Upper lobe of left lung (tissue), 6 donors: ENCODE measurements at places on chromosomes 4 and X. TPM values are rescaled to one million over a fixed set of nuclear protein-coding genes. Genes with fewer than 3 reads are reported as not detected.

Gene USP17L25
- total RNA-seq = not detected

Gene TKTL2
- not detected for total RNA-seq

- H3K4me3 ChIP-seq = no peak overlapping the region
- H3K27ac ChIP-seq = peak overlapping the region; percentile 69
- peaks cover 2% of the 10 kb centered on the region for H3K4me1 ChIP-seq
- no peaks in the 10 kb centered on the region for H3K36me3 ChIP-seq
- DNase-seq = no peak
- no peaks in the 10 kb centered on the region for H3K27me3 ChIP-seq
Measured at GRCh38 chr4:121551881-121552280, 144.9 kb downstream of the ANXA5 start.

DNA sequence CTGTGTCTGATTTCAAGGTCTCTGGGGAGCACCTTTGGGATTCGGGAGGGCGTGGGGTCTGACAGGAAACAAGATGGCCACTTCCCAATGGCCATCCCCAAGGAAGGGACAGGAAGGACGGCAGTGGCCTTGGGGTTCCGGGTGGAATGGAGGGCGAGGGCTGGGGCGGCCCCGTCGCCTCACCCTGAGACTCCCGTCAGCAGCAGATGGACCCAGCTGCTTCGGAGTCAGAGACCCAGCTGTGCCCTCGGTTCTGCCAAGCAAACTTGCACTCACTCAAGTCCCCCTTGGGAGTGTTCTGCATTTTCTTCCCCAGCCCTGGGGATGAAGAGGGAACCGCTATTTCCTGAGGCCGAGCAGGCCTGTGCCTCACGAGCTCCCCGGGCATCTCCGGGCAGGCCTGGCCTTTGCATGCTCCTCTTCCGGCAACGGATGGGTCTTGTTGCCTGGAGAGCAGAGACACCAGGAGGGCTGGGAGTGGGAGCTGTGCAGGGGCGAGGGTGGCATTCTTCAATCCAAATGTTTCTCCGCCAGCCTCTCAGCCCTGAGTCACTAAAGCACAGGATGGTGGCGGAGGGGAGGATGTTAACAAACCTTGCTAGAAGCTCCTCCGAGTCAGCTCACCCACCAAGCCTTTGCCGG, 6.8 kb upstream of the DUSP9 start:
- H3K27me3 ChIP-seq = no peaks in the 10 kb centered on the region
- H3K4me3 ChIP-seq = no peak overlapping the region
- no peak overlapping the region for H3K27ac ChIP-seq
- DNase-seq = no peak

DNA sequence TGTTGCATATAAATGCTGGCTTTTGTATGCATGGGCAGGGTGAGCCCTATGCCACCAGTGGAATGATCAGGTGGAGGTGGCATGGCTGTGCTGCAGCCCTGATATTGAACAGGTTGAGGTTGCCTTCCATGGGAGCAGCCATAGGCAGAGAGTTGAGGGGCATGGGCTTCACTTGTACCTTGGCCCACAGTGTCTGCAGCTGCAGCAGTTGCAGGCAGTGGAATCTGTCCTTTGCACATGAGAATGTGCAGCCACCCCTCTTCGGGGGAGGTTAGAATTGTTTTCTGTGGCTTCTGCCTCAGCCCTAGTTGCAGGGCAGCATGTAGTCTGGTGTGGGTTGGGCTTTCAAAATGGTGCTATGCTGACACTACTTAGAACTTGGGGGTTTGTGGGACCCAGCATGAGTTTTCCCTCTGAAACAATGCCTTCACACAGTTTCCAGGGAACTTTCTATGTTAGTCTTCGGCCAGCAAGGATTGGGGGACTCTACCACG, 25.4 kb upstream of the VSIG1 start:
- H3K27me3 ChIP-seq = no peaks in the 10 kb centered on the region
- H3K4me1 ChIP-seq = no peaks in the 10 kb centered on the region
- no peak for DNase-seq
- no peaks in the 10 kb centered on the region for H3K36me3 ChIP-seq
- no peak overlapping the region for H3K27ac ChIP-seq

- H3K27me3 ChIP-seq = no peaks in the 10 kb centered on the region
- H3K36me3 ChIP-seq = no peaks in the 10 kb centered on the region
- H3K4me1 ChIP-seq = no peaks in the 10 kb centered on the region
- H3K4me3 ChIP-seq = no peak overlapping the region
- no peak for DNase-seq
Measured at GRCh38 chr4:116328261-116328860, 757.0 kb downstream of the TRAM1L1 start.

Gene IL13RA2
- total RNA-seq = 1.0 TPM

DNA sequence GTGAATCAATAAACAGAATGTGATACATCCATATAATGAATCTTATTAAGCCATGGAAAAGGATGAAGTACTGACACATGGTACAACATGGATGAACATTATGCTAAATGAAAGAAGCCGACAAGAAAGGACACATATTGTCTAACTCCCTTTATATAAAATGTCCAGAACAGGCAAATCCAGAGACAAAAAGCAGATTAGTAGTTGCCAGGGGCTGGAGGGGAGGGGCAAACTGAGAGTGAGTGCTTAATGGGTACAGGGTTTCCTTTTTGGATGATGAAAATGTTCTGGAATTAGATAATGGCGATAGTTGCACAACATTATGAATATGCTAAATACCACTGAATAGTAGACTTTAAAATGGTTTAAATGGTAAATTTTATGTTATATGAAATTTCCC, 17.4 kb downstream of the ADGRG4 start:
- no peaks in the 10 kb centered on the region for H3K4me1 ChIP-seq
- DNase-seq = no peak
- no peak overlapping the region for H3K27ac ChIP-seq
- H3K27me3 ChIP-seq = no peaks in the 10 kb centered on the region

DNA sequence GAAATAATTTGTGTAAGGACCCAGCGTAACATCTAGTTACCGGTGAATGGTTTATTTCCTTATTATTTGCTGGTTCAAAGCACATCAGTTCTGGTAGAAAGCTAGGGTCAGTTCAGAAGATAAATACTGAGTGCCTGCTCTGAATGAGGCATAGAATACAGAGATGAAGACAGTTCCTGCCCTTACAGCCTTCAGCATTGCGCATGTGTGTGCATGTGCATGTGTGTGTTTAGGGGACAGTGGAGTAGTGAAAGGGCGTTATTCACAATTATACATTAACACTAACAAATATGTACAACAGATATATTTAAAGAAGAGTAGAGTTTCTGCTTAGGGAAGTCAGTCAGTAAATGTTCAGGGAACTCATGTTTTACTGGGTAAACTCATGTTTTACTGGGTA, 29.1 kb downstream of the CEP135 start:
- no peak overlapping the region for H3K27ac ChIP-seq
- no peak overlapping the region for H3K4me3 ChIP-seq
- DNase-seq = no peak
- no peaks in the 10 kb centered on the region for H3K27me3 ChIP-seq
- H3K36me3 ChIP-seq = peaks cover 26% of the 10 kb centered on the region
- no peaks in the 10 kb centered on the region for H3K4me1 ChIP-seq

DNA sequence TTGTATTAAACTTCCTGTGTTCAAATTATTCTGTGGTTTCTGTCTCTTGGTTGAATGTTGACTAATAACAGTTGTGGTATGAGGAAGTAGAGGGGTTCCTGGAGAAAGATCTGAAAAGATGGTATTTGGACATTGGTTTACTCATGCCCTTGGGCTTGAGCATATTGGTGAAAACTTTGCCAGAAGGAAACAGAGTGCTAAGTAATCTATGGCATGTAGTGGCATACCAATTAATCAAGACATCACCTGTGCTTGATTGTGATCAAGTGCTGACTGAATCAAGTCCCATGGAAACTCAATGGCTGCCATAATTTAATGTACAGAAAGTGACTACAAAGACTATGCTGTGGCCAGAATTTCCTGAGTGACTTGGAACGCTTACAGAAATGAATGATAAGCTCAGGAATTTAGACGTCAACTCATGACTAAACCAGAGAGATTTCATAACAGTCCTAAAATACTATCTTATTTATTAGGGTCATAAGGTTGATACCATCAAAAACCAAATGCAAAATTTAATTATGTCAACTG, 2062.9 kb downstream of the ARAP2 start:
- no peaks in the 10 kb centered on the region for H3K27me3 ChIP-seq
- no peak overlapping the region for H3K4me3 ChIP-seq
- H3K4me1 ChIP-seq = no peaks in the 10 kb centered on the region

GRCh38 chr4:4491396-4491893, 50.4 kb downstream of the STX18 start:
- no peaks in the 10 kb centered on the region for H3K27me3 ChIP-seq
- H3K27ac ChIP-seq = no peak overlapping the region
- no peak for DNase-seq
- H3K4me1 ChIP-seq = peaks cover 8% of the 10 kb centered on the region
- H3K36me3 ChIP-seq = no peaks in the 10 kb centered on the region

DNA sequence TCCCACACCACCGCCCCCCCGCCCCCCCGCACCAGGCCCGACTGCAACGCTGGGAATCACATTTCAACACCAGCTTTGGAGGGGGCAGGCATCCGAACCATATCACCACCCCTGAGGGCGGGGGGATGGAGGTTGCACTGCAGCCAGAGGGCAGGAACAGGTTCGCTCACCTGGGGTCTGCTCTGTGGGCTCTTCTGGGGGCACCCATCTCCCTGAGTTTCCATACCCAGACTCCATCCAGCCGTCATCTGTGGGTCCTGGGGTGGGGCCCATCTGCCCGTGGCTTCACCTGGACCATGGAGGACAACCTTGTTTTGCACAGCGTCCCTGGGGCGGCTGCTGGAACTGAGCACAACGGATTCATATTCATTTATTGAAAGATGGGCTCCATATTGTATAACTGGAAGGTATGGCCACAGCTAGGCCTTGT, 6.9 kb downstream of the PSAPL1 start:
- H3K27me3 ChIP-seq = no peaks in the 10 kb centered on the region
- no peaks in the 10 kb centered on the region for H3K4me1 ChIP-seq
- DNase-seq = no peak
- H3K4me3 ChIP-seq = no peak overlapping the region
- H3K36me3 ChIP-seq = no peaks in the 10 kb centered on the region

DNA sequence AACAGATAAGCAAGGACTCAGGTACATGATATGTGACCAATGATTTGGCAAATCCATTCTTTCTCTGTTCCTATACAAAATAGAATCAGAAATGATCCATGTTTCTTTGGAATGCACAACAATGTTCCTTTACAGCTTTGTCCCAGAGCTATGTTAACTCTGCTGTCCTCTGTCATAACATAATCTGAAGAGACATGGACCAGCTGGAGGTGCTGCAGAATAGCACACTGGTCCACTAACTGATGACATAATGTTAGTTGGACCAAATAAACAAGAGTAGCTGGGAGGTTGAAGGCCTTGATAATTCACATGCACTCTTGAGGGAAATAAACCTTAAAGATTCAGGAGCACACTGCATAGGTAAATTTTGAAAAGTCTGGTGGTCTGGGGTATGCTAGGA, 23.0 kb upstream of the DHX15 start:
- no peaks in the 10 kb centered on the region for H3K36me3 ChIP-seq
- H3K27me3 ChIP-seq = no peaks in the 10 kb centered on the region
- H3K4me1 ChIP-seq = no peaks in the 10 kb centered on the region
- DNase-seq = no peak

DNA sequence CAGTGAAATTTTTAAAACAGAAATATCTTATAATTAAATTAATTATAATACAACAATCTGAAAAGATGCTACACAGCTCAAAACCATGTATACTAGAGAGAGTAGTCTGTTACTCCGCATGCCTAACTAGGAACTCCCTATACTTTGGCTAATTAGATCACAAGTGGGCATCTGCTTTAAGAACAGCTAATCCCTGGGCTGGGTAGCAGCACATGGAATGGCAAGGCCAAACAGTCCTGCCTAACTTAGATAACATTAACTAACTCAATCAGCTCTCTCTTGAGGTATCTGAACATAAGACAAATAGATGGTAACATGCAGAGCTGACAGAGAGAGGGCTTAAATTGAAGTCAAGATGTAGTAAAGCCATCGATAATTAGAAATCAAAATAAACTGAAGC, 9.9 kb downstream of the CHIC2 start:
- H3K27me3 ChIP-seq = no peaks in the 10 kb centered on the region
- H3K4me3 ChIP-seq = no peak overlapping the region
- DNase-seq = no peak

Gene GASK1B
- 23.5 TPM for total RNA-seq

Gene GRID2
- not detected for total RNA-seq
